Stimulated activated naive CD8-positive, alpha-beta T cell treated with anti-CD3 and anti-CD28 coated beads, Interleukin-15, Interleukin-2, amounts not matched to agents 100 U/mL and 50 U/mL, for 24 hours (primary cell): ENCODE measurements at places on chromosomes 2 and 18.

DNA sequence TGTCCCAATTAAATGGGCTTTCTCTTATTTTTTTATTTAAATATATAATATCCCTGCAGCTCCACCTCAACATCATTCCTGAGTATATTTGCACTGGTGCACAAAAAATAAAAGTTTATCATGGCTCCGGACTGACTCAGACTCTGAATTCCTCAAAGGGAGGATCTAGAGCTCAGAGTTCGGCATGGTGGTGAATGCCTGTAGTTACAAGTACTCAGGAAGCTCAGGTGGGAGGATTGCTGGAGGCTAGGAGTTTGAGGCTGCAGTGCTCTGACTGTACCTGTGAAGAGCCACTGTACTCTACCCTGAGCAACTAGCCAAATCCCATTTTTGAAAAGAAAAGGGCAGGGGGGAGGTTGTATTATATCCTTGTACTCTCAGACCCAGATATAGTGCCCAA is 52.8 kb upstream of the NRXN1 start:
- no peak for DNase-seq

GRCh38 chr2:55148269-55148668 is 83.8 kb downstream of the CLHC1 start:
- DNase-seq: no peak

- DNase-seq: no peak
Measured at GRCh38 chr2:11719230-11719977, 27.0 kb upstream of the LPIN1 start.

DNA sequence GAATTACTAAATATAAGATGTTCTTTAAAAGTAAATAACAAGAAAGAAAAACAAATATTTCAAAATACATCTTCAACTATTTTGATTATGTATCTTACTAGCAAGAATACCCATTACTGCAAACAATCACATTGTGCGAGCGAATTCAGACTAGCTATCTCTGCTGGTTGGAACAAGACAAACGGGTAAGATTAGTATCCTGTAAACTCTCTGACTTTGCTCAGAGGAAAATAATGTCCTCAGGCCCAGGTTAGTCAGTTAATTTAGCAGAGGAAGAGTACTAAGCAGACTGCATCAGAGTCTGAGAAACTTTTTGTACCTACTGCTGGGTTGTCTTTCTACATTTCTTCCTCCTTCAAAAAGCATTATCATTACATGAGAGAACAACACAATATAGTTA is 50.4 kb upstream of the MCM6 start:
- no peak for DNase-seq

- no peak for DNase-seq
Measured at GRCh38 chr2:1676091-1676912, 68.0 kb downstream of the PXDN start.

GRCh38 chr18:45253056-45253565 is 362.2 kb upstream of the SLC14A2 start:
- DNase-seq: no peak

DNA sequence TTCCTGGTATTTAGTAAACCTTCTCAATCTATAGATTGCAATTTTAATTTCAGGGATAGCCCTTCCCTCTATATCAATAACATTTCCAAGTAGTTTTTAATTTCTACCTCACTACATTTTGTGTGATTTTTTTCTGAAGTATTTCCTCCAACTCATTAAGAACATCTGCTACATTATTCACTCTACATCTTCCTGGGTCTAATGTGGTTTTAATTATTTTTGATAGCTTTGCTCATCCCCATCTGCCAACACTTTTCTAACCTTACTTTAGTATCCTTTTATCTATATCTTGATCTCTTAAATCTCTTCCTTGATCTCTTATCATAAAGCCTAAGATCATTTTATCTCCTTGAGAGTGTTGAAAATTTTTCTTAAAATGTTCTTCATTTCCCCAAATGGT is 278.3 kb upstream of the CYP26B1 start:
- DNase-seq: no peak

DNA sequence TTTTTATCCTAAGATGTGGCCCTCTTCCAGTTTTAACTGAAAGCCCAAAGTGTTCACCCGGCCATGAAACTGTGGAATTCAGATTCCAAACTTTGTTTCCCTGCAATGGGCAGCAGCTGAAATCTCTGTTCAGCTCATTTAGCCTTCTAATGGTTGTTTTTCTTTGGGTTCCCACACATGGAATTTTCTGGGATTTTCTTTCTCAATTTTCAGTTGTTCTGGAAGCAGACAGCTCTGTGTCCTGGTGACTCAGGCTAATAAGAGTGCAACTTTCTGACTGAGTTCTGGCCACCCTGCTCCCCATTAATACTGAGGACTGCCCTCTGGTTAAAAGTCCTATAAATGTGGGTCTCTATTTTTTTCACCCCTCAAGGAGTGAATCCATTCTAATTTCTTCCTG is 78.5 kb downstream of the PMS1 start:
- no peak for DNase-seq

DNA sequence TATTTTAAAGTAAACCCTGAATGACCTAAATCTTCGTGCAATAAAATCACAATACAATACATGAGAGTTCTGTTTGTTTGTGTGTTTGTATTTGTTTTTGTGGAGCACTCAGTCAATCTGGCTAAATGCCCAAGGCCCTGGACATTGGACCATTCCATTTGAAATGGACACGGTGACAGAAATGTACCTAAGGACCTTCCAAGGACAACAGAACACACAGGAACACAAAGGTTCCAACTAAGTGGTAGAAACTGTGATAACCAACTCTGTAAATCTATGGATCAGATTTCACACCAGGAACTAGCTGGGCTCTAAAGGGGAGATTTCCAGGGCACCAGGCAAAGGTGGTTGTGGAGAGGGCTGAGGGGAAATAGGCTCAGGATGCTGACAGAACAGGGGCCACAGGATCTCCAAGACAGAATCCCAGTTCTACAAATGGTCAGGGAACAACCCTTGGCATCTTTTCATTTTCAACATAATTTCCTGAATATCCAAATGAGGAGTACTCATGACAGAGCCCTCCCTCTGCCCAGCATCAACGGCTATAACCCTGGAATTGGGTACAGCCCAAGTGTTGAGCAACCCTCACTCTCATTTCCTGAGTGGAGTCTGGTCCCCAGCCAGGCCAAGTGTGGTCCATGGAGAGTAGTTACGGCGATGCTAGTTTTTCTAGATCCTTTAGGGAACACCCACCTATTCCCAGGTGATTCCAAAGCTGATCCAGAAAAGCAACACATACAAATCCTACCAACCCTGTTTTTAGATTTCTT is 78.4 kb downstream of the NCKAP5 start:
- DNase-seq: no peak

DNA sequence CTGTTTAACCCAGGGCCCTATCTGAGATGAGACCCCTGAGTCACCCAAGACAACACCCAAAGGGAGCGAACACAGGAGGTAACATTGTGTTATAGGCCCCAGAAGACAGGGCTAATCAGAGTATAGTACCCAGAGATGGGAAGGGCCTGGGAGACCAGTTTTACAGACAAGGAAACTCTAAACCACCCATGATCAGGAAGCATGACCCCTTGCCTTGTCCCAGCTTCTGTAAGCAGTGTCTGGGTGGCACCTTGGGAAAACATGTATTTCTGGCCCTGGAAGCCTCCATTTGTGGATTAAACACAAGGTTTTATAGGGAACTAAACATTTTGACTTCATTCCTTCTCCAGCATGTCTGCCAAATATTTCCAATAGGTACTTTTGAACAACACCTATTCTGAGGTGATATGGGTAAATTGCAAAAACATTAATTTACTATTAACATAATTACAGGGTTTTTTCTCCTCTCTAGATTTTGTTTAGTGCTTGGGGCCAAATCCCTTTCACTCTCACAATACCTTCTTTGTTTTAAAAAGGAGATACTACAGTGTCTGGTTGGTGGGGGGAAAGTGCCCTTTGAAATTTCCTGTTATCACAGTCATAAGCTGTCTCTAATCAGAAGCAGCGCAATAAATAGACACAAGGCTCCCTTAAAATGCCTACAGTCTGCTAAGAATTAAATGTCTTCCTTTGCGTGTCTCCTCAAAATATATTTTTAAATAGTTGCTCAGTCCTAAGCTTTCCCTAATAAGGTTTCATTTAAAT is 341.1 kb downstream of the BCL11A start:
- no peak for DNase-seq

GRCh38 chr2:26846334-26847306 is 1.3 kb upstream of the DPYSL5 start:
- DNase-seq: peak; percentile 68

- no peak for DNase-seq
Measured at GRCh38 chr2:88110830-88111229, 17.0 kb downstream of the FABP1 start.

DNA sequence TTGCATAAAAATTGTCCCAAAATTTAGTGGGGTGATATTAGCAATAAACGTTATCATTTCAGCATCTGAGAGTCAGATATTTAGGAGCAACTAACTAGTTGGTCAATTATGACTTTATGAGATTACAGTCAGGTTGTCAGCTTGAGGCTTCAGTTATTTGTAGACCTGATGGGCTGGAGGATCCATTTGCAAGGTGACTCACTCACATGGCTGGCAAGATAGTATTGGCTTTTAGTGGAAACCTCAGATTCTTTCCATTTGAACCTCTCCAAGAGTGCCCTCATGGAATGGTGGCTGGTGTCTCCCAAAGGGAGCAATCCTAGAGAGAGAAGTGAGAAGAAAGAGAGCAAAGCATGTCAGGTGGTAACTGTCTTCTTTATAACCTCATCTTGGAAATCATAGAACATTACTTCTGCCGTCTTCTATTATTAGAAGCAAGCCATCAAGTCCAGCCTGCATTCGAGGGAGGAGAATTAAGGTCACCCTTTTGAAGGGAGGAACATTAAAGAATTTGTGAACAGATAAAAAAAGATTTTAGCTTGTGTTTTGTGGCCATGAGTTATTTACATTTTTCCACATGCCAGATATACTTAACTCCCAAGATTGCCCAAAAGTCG is 92.5 kb downstream of the HAUS1 start:
- DNase-seq: no peak

- no peak for DNase-seq
Measured at GRCh38 chr2:118179445-118179844, 91.2 kb downstream of the INSIG2 start.

- no peak for DNase-seq
Measured at GRCh38 chr2:116585669-116586327, 1228.7 kb upstream of the DDX18 start.

DNA sequence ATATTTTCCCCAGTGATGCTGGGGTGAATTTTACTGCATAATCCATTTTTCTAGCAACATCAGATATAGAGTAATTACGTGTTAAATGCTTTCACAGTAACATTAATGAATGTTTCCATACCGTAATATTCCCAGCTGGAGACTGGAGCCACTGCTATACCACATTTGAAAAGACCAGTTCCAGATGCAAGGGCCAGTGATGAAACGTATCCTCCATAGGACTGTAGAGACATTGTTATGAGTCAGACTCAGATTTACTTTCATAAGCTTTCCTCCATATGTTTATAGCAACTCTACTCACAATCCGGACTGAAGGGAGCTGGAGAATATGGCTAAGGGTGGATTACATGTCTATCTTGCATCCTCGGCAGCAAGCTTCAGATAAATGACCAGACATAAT is 22.7 kb upstream of the GCG start:
- no peak for DNase-seq

- no peak for DNase-seq
Measured at GRCh38 chr2:1793001-1793867, 48.9 kb upstream of the PXDN start.

GRCh38 chr2:240825476-240825875 is 5.5 kb upstream of the KIF1A start:
- no peak for DNase-seq

DNA sequence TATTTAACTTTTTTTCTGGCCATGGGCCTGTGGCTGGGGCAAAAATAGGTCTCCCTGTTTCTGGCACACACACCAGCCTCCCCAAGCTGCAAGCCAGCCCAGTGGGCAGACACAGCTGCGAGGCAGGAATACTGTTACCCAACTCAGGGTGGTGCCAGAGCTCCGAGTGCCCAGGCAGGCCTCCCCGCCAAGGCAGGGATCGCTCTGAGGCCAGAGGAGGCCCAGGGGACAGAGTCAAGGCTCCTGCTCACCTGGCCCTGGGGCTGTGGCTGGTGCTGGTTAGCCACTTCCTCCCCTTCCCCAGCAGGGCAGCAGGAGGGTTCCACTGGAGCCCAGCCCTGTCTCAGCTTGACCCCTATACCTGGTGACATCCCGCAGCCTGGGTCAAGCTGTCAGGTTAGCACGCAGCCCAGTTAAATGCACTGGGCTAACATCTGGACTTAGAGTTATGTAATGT is 67.1 kb upstream of the EPAS1 start:
- DNase-seq: no peak

DNA sequence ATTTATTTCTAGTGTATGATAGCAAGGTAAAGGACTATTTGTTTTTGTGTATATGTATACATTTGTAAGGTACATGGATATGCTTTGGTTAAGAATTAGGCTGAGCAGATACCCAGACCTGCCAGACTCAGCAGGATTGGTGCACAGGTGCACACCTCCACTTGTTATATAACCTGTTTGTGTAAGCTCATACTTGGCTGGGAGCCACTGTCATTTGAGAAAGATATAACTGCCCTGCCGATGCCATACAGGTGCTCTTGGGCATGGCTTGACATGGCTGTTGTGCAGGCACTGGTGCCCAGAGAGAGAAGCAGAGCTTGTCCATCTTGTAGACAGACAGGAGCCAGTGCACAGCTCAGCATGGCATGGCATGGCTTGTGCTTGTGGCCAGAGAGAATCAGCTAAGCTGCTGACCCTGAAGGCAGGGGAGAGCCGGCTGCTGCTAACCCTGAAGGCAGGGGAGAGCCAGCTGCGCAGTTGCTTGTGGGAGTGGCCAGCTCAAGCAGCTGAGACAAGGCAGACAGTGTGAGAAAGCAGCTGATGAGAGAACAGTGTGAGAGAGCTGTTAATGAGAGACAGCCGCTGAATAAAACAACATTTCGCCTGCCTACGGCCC is 136.5 kb downstream of the RNF144A start:
- DNase-seq: no peak

GRCh38 chr2:69637923-69638322 is 5.6 kb downstream of the AAK1 start:
- no peak for DNase-seq

DNA sequence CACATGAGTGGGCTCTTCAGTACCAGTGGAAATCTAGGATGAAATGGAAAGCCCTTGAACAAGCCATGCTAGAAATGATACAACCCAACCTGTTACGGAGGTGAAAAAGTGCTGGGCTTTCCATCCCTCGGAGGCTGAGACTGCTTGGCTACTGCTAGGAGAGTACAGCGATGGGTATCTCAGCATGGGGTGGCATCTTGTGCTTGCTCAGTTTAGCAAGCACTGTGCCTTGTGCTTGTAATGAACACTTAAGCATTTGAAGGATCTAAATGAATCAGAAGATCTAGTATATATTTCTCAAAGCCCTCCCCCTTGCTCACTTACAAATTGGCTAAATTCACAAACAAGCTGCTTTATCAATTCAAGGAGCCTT is 44.3 kb upstream of the EHBP1 start:
- DNase-seq: no peak
